ACHN (cell line): ENCODE measurements at places on chromosomes 5 and 9.

- DNase-seq: no peak
Observed at GRCh38 chr5:584846-585245, 27.3 kb upstream of the CEP72 start.

DNA sequence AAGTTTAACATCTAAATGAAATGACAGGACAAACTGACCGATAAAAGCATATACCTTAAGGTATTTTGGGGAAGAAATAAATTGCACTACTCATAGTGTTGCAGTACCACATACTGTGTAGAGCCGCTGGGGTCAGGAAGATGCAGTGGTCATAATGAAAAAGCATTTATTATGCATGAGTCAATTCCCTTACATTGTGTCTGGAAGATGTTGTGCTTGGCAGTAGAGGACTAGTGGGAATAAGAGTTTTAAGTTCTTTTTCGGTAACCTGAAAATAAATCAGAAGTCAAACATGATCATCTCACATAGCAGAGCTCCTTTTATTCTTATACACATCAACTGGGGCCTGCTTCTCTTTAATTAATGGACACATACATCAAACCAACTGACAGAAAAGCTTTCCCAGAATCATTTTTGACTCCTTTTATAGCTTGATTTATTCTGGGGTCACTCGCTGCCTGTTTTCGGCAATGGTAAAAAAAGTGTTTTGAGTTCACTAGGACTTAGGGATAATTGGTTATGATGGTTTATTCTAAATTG lies 262.5 kb upstream of the CHD1 start:
- no peak for DNase-seq

- peak; percentile 38 for DNase-seq
Observed at GRCh38 chr5:69265931-69266330, 31.2 kb downstream of the CDK7 start.

DNA sequence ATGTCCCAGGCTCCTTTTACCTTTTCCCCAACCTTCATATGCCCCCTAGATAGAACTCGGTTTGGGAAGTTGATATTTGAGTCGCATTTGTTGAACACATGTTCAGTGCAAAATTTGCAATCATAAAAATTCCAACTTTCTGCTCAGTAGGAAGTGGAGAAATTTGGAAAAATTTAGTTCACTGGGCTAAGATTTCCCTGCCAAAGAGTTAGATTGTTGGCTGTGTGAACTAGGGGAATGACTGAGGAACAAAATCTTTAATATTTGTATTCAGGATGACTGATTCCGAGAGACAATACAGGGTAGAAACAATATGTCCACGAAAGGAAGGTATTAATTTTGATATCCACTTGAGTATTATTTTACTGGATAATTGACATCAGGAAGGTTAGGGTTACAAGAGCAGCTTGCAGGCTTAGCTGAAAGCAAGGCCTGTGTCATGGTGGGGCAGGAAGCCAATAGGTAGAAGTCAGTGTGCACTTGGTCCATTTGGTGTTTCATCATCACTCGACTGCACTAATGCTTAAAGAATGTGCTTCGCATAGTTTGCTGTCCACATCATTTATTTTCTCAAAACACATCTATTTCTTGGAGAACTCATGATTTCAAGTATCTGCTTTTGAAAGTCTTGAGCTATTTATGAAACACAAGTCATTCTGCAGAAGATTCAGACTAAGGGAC lies 59.4 kb upstream of the GNA14 start:
- peak; percentile 95 for DNase-seq

- DNase-seq: no peak
Observed at GRCh38 chr5:132132138-132132537, 58.5 kb downstream of the CSF2 start.

DNA sequence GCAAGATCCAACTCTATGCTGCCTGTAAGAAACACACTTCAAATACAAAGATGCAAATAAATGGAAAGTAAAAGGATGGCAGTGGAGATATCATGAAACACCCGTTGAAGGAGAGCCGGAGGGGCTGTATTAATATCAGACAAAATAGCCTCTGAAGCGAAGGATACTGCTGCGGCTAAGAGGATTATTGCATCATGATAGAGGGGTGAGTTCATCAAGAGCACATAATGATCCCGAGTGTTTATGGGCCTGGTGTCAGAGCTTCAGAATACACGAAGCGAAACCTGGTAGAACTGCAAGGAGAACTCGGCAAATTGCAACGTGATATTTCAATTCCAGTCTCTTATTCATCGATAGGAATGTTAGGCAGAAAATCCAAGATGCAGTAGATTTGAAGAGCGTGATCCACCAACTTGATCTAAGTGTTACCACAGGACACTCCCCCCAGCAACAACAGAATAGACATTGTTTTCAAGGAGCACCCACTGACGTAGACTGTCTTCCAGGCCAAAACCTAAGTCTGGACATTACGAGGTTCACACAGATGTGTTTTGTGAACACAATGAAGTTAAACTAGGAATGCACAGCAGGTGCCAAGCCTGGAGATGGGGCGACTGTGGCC lies 27.7 kb upstream of the QSOX2 start:
- DNase-seq: no peak

DNA sequence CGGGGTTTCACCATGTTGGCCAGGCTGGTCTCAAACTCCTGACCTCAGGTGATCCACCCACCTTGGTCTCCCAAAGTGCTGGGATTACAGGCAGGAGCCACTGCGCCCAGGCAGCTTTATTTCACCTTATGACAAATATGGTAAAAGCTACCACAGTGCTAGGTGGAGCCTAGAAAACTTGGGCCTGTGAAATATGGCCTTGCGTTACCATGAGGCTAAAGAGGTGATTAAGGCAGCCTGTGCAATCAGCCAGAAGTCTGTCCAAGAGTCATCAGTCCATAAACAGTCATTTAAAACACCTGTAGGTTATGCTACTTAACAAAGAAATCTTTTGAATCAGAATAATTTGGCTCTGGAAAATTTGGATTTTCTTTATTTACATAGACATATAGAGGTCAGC lies 114.8 kb upstream of the ANKH start:
- no peak for DNase-seq

DNA sequence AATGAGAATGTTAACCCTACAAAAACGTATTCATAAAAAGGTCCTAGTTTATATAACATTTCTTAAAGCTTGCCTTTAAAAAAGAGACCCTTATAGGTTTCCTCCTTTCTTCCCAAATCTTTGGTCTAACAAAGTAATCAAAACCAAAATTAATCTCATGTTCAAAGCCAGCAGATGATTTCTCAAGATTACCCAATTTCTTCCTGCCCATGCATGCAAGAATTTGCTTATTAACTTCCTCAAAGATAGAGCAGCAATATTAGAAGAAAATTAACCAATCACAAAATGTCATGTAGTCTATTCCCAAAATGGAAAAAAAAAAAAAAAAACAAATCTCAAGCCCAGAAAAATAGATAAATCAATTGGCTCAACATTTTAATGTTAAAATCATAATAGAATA lies 114.9 kb downstream of the MLLT3 start:
- DNase-seq: no peak

GRCh38 chr9:116693233-116693731 lies 6.2 kb downstream of the TRIM32 start:
- no peak for DNase-seq

GRCh38 chr9:110217656-110218099 lies 9.7 kb upstream of the C9orf152 start:
- peak; percentile 38 for DNase-seq

- no peak for DNase-seq
Observed at GRCh38 chr5:93336330-93337110, 244.5 kb downstream of the NR2F1-AS1 start.

GRCh38 chr9:21119093-21119770 lies 22.4 kb downstream of the IFNW1 start:
- no peak for DNase-seq

DNA sequence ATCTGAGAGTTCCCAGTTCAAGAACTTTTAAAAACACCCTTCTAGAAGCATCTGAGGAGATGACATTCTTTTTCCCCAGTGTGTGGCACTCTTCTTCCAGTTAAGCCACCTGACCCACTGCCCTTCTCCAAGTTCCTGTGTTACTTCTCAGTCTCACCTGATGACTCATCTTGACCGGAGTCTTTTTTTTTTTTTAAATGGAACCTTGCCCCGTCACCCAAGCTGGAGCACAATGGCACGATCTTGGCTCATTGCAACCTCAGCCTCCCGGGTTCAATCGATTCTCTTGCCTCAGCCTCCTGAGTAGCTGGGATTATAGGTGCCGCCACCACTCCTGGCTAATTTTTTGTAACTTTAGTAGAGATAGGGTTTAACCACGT lies 224.1 kb upstream of the DAB2 start:
- peak; percentile 70 for DNase-seq

GRCh38 chr5:61304590-61305381 lies 27.3 kb upstream of the ZSWIM6 start:
- peak; percentile 86 for DNase-seq

GRCh38 chr9:91408475-91408874 lies 15.2 kb downstream of the NFIL3 start:
- DNase-seq: no peak

DNA sequence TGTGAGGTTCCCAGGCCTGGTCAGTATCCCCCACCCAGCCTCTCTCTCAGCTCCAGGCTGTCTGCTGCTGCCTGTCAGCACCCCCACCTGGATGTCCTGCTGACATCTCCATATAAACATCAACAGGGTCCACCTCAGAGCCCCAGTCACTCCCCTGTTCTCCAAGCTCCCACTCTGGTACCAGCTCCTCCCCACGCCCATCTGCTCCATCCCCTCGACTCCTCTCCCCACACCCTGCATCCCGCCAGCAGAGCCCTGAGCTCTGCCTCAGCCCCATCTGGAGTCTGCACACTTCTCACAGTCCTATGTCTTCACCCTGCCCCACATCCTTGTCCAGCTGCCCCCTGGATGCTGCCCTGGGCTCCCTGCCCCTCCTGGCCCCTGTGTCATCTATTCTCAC lies 67.7 kb upstream of the LRRTM2 start:
- no peak for DNase-seq

- DNase-seq: peak; percentile 60
Observed at GRCh38 chr9:111691672-111692329, 30.4 kb downstream of the GNG10 start.

DNA sequence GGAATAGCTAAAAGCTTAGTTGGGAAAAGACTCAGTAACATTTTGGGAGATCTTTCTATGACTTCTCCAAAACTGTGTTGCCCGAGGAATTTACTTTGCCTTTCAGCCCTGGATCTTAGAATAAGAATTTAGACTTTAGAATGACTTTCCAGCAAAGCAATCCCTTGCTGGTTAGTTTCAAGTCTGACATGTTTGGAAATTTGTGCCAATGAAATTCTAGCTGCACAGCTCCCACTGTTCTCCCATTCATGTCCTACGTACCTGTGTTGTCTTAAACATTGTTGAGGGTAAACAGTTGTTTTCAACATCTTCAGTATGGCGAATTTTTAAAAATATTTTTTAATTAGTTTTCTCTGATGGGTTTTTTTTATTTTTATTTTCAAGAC lies 111.4 kb downstream of the CCDC192 start:
- DNase-seq: no peak

- DNase-seq: no peak
Observed at GRCh38 chr9:126511411-126511810, 102.3 kb upstream of the LMX1B start.

- peak; percentile 55 for DNase-seq
Observed at GRCh38 chr5:127072861-127073846, at the start of gene C5orf63. Gene C5orf63 (minus strand): TSS chr5:127073502. CDS start chr5:127058995, 14,507 bp downstream.

GRCh38 chr9:132697230-132697629 lies 27.0 kb downstream of the GTF3C4 start:
- DNase-seq: no peak

DNA sequence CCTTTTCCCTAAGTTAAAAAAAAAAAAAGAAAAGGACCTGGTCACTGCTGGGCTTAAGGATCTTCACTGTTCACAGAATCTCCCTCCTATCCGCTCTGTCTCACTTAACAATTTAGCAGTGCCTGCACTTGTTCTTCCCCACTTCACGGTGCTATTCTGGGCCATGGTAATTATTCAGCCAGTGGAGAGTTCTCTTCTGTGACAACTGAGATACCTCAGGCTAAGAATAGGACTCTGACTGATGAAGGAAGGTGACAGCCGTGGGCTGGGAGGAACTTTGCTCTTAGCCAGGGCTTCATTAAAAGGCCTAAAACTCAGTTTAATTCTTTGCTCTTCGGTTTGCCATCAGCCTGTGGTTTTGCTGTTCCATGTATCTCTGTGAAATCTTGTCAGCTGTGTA lies 51.9 kb upstream of the ENTREP1 start:
- no peak for DNase-seq

GRCh38 chr9:33350310-33350709 lies 52.1 kb downstream of the AQP7 start:
- DNase-seq: peak; percentile 51

DNA sequence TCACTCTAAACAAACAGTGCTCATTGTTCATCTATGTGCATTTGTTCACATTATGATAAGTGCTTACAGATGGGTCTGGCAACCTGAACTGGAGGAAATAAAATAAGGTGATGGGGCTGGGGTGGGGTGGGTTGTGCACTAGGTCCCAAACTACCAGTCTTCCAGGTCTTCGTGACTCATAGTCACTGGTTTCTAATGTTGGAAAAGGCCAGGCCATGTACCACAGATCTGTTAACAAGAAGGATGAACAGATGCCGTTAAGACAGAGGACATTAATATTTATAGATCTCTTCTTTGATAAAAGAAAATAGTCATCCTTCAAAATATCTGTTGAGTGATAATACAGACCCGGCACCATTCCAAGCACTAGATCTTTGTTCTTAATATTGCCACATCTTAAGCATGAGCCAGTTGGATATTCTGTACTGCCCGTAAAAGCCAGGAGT lies 71.4 kb upstream of the STARD4 start:
- DNase-seq: no peak

DNA sequence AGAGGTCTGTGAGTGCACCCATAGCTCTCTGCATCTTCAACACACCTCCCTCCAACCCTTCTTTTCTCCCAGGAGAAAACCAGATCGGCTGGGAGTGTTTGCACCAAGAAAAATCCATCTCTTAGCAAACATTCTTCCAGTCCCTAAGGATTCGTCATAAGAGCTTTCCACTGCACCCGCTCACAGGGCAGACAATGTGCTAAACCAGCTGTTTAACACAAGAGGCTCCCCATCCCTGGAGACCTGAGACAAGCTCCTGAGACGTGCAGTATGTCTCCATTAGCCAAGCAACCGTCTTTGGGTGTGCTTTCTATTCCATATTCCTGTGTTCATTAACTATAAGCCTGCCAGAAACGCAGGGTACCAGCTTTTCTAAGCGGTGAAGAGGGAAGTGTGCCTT lies 93.6 kb upstream of the ZNF462 start:
- DNase-seq: no peak

DNA sequence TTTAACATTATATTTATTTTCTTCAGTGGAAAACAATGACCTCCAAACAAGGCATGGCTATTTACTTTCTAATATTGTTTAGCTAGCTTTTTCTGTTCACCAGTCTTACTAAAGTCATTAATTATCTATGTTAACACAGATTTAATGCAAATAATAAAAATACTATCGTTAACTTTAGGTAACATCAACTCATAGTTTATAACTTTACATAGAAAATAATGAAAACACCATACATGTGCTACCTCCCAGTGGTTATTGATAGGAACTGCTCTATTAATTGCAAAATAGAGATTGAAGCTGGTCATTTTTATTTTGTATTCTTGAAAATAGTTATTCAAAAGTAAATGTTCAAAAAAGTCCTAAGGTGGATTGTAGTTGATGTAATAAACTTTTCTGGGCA lies 78.3 kb upstream of the HCN1 start:
- peak; percentile 2 for DNase-seq

- DNase-seq: no peak
Observed at GRCh38 chr5:177226860-177227259, 76.7 kb downstream of the RAB24 start.
